ENCODE measurements at places on chromosomes 13 and 19. TPM values are rescaled to one million over a fixed set of nuclear protein-coding genes. Genes with fewer than 3 reads are reported as not detected.

SSC5D gene
- total RNA-seq = 0.74 TPM

LYPD4 gene
- not detected for total RNA-seq

OR7D2 gene
- total RNA-seq = 0.10 TPM

ZNF441 gene
- 2.8 TPM for total RNA-seq

GSX1 gene
- not detected for total RNA-seq

IGFL4 gene
- not detected for total RNA-seq

ZNF761 gene
- 7.0 TPM for total RNA-seq

SRRM5 gene
- 0.33 TPM for total RNA-seq

KLK12 gene
- total RNA-seq = not detected

SWSAP1 gene
- total RNA-seq = 3.9 TPM

DNAAF3 gene
- 1.8 TPM for total RNA-seq

LAIR2 gene
- not detected for total RNA-seq

PRR36 gene
- total RNA-seq = not detected

CLEC17A gene
- total RNA-seq = not detected

CYP2A6 gene
- total RNA-seq = not detected

LGALS14 gene
- total RNA-seq = not detected

SYNGR4 gene
- not detected for total RNA-seq

SULT2A1 gene
- total RNA-seq = not detected

ONECUT3 gene
- total RNA-seq = not detected

FGF22 gene
- not detected for total RNA-seq

PSG2 gene
- total RNA-seq = 0.07 TPM

NTF4 gene
- not detected for total RNA-seq

RNF113B gene
- not detected for total RNA-seq

GATAD2A gene
- total RNA-seq = 95.4 TPM

SIAH3 gene
- total RNA-seq = not detected

SPTBN4 gene
- 0.13 TPM for total RNA-seq

All from mammary microvascular endothelial cell (primary cell).